Stimulated activated CD4-positive, alpha-beta T cell treated with anti-CD3 and anti-CD28 coated beads, Interleukin-15, amount 100 ng/mL, for 48 hours (primary cell): ENCODE measurements at places on chromosomes 2 and 18.

DNA sequence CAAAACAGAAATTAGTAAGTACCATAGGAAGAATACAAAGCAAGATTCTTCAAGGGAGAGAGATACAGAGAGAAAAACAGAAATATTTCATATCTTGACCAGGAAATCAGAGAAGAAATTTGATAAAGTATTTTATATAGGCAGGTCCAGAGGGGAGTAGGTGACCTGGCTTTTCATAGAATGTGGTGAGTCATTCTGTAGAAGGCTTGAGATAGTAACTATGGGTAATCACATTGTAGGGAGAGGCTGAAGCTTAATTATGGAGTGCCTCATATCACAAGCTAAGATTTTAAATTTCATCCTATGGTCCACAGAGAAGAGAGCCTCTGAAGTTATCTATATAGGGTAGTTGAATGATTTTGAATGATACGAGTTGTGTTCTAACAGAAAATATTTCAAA is 195.0 kb upstream of the CYRIA start:
- no peak for DNase-seq

DNA sequence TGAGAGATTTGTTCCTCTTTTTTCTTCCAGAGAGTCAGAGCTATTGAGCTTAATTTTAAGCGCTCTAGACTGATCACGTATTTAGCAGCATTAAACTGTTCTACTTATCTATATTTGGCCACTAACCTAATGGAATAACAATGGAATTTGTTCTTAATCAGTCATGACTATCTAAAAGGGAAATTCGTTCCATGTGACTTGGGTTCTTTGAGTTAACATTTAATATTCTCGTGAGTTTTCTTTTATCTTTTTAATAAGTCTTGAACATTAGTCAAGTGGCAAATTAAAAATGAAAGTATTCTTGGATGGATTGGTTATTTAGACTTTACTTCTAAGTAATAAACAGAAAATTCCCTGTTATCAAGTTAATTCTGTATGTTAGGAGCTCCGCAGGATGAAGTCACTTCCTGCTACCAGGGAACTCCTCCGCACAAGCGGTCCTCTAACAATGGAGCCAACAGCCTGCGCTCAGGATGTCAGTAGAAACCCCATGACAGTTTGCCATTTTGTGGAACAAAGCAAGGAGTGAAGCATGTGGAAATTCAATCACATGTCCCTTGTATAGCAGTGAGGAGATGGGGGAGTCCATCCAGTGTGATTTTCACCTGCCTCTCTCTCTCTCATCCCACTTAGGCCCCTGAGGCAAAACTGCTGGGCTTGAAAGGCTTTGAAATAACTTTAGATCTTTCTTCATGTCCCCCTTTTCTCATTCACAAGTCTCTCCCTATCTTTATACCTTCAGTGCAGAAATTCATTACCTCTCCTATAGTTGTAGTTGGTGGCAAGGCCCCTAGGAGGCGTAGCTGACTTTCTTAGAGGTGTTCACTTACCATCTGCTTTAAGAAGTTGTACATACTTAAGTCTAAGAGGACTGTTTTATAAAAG is 138.1 kb downstream of the WDR7 start:
- DNase-seq, result no peak

GRCh38 chr18:31657823-31658669 is 26.3 kb downstream of the B4GALT6 start:
- peak; percentile 24 for DNase-seq

DNA sequence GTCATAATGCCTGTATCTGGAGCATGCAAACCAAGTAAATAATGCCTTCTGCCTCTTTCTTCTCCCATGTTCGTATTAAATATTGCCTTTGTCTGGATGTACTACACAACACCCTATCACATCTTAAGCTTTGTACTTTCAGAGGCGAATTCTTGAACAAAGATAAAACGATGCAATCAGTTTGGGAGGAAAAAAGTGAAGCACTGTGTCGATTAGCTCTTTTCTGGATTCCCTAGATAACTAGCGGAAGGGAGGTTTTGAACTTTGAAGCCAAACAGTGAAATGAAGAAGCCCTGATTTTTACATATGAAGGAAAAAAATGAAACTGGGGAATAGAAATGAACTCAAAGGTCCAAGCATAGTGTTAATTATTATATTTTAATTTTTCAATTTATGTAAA is 44.7 kb downstream of the CAVIN2 start:
- no peak for DNase-seq

GRCh38 chr18:59470561-59471121 is 111.6 kb upstream of the LMAN1 start:
- no peak for DNase-seq

GRCh38 chr18:58230438-58231179 is 186.6 kb downstream of the NEDD4L start:
- no peak for DNase-seq

GRCh38 chr18:76720683-76721082 is 101.7 kb upstream of the ZNF236 start:
- DNase-seq, result no peak

- no peak for DNase-seq
Measured at GRCh38 chr2:120299561-120299960, 46.4 kb upstream of the INHBB start.

DNA sequence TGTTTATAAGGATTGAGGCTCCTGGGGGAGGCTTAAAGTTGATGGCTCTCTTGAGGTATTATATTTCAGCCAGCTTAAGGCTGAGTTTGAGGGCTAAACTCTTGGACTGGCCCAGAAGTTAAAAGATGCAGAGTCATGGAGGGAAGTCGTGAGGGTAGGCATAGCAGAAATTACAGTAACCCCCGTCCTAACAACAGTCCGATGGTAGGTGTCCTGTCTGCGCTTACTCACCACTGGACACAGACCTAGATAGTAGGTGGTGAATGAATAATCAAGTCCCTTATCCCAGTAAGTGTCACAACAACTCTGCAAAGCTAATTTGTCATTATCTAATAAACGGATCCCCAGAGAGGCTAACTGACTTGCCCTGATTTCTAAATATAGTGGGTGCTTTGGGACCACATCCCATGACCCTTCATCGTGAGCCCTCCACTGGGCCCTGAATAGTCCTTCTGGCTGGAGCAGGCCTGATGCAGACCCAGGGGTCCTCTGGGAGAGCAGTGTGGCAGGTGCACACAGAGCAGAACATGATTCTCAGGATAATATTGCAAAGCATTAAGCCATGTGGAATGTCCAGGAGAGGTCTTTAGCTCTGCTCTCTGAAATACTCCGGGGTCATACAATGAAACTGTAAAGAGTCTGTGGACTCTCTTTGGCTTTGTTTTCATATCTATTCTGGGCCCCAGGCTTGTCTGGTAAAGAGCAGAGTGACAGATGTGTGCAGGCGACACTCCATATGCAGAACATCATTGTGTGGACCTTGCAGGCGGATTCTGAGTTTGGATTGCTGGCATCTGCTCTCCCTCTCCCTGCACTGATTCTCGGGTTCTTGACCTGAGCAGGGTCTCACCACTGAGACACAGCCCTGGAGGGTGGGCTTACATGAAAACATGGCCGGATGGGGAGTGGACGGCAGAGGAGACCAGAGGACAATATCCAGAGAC is 98.1 kb downstream of the RNF144A start:
- DNase-seq, result no peak

DNA sequence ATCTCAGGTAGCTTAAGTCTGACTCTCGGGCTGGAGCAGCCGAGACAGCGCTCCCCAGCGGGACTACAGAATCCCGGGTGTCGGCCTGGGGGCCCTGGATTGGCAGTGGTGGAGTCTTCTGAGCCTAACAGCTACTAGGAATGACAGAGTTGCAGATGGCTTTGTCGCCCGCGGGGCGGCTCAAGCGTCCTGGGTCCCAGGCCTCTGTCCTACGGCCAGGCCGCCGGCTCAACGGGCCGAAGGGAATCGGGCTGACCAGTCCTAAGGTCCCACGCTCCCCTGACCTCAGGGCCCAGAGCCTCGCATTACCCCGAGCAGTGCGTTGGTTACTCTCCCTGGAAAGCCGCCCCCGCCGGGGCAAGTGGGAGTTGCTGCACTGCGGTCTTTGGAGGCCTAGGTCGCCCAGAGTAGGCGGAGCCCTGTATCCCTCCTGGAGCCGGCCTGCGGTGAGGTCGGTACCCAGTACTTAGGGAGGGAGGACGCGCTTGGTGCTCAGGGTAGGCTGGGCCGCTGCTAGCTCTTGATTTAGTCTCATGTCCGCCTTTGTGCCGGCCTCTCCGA is 8.8 kb downstream of the SIX2 start:
- DNase-seq, result no peak

- no peak for DNase-seq
Measured at GRCh38 chr2:66490588-66491001, 55.7 kb downstream of the MEIS1 start.

- no peak for DNase-seq
Measured at GRCh38 chr2:216651351-216651881, 18.2 kb downstream of the IGFBP2 start.

- no peak for DNase-seq
Measured at GRCh38 chr18:41923446-41923845, 31.6 kb upstream of the PIK3C3 start.

GRCh38 chr2:102110596-102111334 is 31.8 kb upstream of the IL1R1 start:
- DNase-seq, result no peak

GRCh38 chr18:72995558-72995957 is 127.8 kb upstream of the NETO1 start:
- no peak for DNase-seq

GRCh38 chr18:10053861-10054260 is 140.0 kb downstream of the VAPA start:
- DNase-seq, result no peak

DNA sequence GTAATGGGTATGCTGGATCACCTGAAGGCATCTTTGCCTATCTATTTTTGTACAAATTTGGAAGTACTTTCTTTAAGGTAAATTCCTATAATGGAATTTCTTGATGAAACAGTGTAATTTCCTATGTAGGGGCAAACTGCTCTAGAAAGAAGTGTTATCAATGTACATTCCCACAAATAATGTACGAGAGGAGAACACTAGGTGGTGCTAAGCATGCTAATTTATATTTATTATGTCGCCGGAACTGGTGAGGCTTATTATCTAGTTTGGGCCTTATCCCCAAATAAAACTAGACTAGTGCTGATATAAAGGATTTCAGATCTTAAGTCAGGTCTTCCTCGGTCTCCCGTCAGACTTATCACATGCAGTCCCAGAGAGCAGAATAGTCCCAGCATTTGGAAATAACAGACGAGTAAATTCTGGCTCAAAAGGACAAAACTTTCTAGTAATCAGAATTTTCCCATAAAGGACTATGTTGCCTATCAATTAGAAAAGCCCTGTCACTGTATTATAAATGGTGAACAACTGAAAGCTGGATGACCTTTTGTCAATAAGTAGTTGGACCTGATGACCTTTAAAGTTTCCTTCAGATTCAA is 86.9 kb upstream of the RBBP8 start:
- no peak for DNase-seq

GRCh38 chr2:219571311-219572236 is at the start of gene OBSL1:
Gene OBSL1 (minus strand): TSS chr2:219571539. CDS start chr2:219571232, 307 bp downstream.
- no peak for DNase-seq

- no peak for DNase-seq
Measured at GRCh38 chr2:222241128-222241870, 57.5 kb downstream of the PAX3 start.

- DNase-seq, result no peak
Measured at GRCh38 chr18:48917579-48918517, 32.9 kb downstream of the SMAD7 start.

DNA sequence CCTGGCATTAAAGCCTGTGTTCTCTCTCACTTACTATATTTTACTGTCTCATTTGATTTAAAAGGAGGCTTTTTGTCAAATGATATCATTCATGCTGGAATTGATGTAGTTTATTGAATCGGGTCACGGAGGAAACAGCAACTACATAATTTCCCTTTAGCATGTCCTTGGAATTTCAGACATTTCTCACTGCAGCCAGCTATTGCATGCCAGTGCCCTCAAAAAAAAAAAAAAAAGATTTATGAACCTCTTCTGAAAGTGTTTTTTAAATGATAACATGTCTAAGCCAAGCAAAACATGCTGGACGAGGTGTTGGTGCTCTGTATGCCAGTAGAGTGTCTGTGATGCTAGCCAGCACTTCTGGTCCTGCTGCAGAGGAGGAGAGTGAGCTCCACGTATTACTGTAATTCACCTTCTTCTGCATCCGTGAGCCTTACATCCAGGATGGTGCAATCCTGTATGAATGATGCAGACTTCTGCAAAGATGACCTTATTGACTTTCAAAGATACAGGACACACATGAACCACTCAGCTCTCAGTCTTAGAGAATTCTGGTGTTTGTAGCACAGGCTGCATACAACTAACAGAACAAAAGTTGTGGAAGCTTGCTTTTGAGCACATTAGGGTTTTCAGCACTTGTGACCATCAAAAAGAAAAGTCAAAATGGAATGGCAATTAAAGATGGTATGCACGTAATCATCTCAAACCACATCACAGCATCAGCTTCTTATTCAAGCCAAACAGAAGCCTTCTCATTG is 31.1 kb downstream of the UGP2 start:
- DNase-seq, result no peak
